ENCODE measurements at places on chromosomes 3 and 15.

GRCh38 chr3:154778057-154778456 is 302.1 kb upstream of the MME start:
- DNase-seq = no peak

- DNase-seq = no peak
Measured at GRCh38 chr3:171788546-171789351, 21.5 kb downstream of the PLD1 start.

DNA sequence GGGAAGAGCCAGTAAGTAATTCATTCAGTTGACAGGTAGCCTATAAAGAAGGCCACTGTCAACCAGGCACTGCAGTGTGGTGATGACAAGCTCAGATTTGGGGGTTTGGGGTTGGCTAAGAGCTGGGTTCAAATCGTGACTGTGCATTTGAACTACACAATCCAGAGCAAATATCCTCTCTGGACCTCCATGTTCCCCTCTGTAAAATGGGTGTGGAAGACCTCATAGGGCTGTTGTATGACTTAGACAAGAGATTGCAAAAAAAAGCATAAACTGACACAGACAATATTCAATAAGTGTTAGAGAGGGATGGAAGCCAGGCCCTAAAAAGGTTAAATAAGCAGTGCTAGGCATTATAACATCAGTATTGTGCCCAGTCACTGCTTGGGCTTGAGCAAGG is 59.7 kb upstream of the CTDSPL start:
- DNase-seq = no peak

DNA sequence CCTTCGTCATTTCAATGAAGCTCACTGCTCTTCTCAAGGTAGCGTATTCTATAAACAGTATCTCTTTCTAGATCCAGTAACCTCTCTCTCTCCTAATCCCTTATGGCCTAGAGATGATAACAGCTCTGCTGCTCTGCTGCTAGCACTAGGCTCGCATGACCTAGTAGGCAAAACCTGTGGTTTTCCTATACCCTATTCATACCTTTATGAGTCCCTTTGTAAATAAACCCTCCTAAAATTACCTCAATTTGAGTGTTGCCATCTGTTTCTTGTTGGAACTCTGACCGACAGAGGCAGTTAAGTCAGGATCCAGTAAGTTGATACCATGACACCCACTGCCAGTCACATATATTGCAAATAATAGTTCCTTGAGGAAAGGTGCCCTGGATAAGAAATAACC is 7.3 kb downstream of the CCDC14 start:
- DNase-seq = no peak

DNA sequence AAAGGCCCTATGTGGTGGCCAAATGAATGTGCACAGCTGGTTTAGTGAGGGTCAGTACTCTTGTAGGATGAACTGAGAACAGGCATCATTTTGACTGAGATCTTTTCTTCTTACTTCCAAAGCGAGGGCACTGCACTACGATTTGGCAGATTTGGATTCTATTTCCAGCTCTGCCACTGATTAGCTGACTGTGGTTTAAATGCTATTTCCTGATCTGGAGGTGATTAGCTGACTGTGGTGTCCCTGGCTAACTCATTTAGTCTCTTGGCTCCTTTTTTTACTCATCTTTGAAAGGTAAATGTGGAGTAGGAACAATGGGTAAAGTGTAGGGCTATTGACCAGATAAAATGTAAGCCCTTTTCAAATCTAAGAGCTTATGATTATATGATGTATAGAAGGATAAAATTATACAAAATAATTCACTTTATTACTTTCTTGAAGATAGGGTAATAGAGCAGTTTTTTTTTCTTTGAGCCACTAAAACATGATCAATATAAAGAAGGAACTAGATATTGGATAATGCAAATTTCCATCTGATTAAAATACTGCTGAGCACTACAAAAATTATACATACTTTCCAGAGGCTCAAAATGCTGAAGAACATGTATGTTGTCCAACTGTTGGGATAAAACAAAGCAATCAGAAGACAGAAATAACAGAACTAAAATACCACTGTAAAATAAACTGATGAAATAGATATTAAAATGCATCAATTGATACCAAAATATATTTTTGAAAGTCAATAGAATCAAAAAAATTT is 39.7 kb upstream of the PLOD2 start:
- no peak for DNase-seq

DNA sequence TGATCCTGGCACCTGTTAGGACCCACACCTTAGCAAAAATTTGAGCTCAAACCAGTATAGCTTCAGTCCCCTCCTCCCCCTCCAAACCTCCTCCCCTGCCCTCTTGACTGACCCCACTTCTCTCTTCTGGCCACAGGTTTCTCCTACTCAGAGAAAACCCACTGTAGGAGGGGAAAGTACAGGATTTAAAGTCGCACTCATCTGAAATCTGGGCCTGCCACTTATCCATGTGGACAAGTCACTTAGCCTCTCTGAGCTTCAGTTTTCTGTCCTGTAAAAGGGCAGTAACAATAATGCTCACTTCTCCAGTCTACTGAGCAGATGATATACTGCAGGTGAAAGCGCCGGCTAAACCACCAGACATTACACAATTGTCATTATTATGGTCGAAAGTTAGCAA is 142.7 kb downstream of the MEGF11 start:
- DNase-seq = no peak

DNA sequence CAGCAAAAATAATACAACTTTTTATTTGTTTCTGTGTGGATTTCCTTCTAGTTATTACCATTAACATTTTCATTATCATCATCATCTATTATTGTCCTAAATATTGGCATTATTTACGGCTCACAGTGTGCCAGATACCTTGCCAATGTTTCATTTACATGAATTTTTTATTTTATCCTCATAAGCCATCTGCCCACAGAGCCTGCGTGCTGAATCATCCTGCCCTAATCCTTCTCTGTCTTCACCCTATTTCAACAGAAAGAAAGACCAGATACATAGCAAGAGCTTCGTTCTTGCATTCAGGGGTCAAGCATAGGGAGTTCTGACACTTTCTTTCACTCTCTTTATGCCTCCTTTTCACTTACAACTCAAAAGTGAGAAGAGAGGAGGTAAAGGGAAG is 82.0 kb downstream of the KCNMB2 start:
- no peak for DNase-seq

DNA sequence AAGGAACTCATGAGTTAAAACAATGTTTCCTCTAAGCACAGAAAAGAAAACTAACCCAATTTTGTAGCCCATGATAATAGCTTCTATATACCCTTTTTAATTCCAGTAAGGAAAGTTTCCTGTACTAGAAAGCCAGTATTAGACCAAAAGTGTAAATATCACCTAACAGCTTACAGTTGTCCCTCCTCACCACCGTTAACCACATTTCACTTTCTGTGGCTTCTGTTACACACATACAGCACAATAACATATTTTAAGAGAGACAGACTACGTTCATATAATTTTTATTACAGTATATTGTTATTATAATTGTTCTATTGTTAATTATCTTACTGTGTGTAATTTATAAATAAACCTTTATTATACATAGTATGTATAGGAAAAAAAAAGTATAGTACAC is 74.1 kb downstream of the ZNF280D start:
- DNase-seq = no peak

- no peak for DNase-seq
Measured at GRCh38 chr3:4935347-4935746, 43.9 kb upstream of the BHLHE40 start.

GRCh38 chr15:58795825-58796224 is 24.7 kb downstream of the MINDY2 start:
- no peak for DNase-seq

DNA sequence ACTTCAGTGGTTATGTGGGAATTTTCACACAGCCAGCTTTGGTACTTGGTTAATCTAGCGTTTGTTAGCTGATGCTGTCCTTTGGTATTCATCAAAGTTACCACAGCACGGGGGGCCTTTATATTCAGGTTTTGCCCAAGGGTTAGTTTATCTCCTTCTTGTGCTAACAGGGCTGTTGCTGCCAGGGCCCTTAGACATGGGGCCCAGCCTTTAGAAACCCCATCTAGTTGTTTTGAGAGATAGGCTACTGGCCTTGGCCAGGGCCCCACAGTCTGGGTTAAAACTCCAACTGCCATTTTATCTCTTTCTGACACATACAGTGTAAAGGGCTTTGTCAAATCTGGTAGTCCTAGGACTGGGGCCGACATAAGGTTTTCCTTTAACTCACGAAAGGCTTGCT is 7.5 kb upstream of the DNAAF4 start:
- DNase-seq = no peak

GRCh38 chr3:11604139-11604892 is 39.4 kb downstream of the VGLL4 start:
- no peak for DNase-seq

DNA sequence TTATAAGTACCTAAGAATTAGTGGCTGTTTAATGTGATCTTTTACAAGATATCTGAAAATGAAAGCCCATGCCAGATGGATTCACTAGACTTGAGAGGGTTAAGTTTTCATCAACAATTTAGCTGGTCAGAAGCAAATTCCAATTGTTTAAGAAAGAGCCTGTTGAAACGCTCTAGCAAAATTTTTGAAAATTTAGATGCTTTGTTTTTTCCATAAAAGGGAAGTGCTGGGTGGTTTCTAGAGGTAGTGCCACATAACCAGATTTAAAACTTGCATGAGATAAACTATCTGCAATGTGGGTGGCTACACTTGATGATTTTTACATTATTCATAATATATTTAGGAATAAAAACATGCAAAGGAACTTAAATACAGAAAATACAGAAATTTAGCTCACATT is 48.5 kb upstream of the SKIL start:
- DNase-seq = no peak

DNA sequence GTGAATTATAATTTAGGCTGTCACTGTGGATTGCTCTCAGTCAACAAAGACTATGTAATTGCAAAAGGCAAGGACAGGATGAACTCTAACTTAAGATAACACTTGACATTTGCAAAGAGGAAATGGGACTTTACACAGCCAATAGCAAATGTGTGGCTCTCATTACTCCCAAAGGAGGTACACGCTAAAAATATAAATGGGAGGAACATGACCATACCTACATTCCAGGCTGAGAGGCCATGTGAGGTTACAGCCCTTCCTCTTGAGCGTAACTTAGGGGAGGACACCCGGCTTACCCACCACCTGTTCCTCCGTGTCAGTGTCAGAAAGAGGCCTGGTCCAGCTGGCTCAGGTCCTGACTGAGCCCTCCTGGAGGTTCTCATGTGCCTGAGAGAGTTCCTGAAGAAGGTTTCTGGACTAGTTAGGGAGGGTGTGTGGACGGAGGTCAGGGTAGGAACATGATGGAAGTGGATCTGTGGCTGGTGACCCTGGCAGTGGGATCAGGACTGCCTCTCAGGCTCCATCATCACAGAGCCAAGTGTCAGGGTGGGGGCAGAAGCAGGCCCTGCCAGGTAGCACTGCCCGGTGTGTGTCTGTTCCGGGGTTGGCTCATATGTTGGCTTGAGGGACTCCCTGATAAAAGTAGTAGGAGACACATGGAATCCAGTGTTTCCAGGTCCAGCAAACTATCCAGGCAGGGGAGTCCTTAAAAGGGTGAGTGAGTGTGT is 7.9 kb downstream of the POPDC2 start:
- no peak for DNase-seq

DNA sequence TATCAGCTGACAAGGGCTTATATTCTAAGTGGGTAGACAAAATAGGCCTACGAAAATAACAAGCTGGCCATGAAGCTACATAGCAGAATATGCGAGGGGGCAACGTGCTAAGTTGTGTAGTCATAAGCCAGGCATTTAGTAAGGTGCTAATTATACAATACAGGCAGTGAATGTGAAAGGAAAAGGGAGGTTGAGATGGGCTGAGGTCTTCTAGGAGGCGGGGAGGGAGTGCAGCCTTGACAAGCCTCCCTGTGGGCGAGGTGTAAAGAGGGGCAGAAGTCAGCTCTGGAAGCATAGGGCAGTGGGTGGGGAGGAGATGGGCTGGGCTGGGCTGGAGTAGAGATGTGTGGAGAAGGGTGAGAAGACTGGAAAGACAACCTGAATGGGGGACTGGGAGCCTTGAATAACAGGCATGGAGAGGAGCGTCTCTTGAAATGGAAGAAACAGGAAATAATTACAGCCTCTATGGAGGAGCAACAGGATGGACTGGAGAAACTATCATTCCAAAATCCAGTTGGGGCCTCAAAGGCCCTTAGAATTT is 1.2 kb downstream of the TIGIT start:
- DNase-seq = no peak

DNA sequence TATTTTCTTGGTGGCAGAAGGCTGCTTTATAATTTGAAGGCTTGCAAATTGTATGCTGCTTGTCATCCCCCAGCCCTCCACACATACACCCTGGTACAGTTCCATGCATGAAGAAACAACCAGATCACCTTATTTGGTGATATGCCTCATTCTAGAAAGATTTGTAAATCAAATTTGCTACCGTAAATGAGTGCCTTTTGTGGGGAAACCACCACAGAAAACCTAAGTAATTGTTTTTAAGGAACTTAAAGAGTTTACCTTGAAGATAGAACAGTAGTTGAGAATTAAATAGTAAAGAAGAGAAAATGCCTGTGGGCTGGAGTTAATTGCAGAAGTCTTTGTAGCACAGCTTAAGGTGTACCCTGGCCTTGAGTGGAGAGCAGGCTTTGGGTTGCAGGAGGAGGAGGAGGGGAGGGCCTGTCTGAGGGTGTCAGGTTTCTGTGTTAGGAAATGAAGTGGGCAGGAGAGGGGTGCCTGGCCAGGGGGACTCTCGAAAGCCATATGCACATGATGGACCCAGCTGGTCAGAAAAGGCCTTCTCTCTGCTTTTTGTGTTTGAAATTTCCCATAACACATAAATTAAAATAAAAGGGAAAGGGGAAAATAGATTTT is 6.9 kb downstream of the NIPA2 start:
- DNase-seq = no peak

DNA sequence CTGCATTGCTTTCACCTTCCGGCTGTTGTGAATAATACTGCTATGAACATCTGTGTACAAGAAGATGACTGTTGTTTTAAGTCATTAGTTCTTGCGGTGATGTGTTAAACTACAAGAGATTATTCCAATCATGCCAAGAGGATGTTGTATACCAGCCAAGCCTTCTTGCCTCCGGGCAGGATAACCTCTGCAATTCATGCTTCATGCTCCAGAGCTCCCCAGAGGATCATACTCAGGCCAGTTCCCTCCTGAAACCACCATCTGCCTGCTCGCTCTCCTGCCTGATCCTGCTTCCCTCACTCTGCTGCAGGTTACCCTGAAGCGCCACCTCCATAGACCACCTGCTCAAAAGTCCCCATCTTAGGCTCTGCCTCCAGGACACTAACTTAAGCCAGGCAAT is 187.1 kb upstream of the PROK2 start:
- DNase-seq = no peak

- no peak for DNase-seq
Measured at GRCh38 chr3:114498539-114499370, 204.9 kb downstream of the TIGIT start.

GRCh38 chr3:113531826-113532697 is at the start of gene SIDT1:
Gene SIDT1, plus strand, starts transcription at chr3:113532555. Its CDS starts 467 bp downstream, at chr3:113533022.
- no peak for DNase-seq

GRCh38 chr3:53941184-53941583 is 49.5 kb upstream of the SELENOK start:
- no peak for DNase-seq

- no peak for DNase-seq
Measured at GRCh38 chr3:4834403-4834866, 144.8 kb upstream of the BHLHE40 start.

GRCh38 chr3:53120336-53120735 is 9.9 kb downstream of the RFT1 start:
- no peak for DNase-seq

GRCh38 chr3:50089609-50089945 is 858 bp downstream of the RBM5 start:
- DNase-seq = peak; percentile 9

Measured in left renal cortex interstitium (tissue), 4 donors.